Bronchus fibroblast of lung (primary cell): ENCODE measurements at places on chromosomes 2 and 18. TPM values are rescaled to one million over a fixed set of nuclear protein-coding genes. Genes with fewer than 3 reads are reported as not detected.

The IL1RL2 gene
- 0.50 and 0.74 TPM in 2 replicates for total RNA-seq

The SLC38A11 gene
- not detected in 2 replicates for total RNA-seq

The RPE gene
- total RNA-seq, result 76.8 and 88.2 TPM in 2 replicates

The CNTNAP5 gene
- total RNA-seq, result not detected in 2 replicates

The PCARE gene
- total RNA-seq, result not detected in 2 replicates

The TMEM200C gene
- 1.3 and 1.5 TPM in 2 replicates for total RNA-seq
